ENCODE measurements at places on chromosomes 3 and 15. TPM values are rescaled to one million over a fixed set of nuclear protein-coding genes. Genes with fewer than 3 reads are reported as not detected.

- no peak for DNase-seq
These were observed 243.3 kb downstream of the ZNF621 start for GRCh38 chr3:40768046-40768445.

GRCh38 chr3:196216681-196217211, 412 bp downstream of the SLC51A start:
- peak; percentile 69 for DNase-seq

- DNase-seq: no peak
These were observed 531 bp upstream of the BLOC1S6 start for GRCh38 chr15:45586601-45587094.

DNA sequence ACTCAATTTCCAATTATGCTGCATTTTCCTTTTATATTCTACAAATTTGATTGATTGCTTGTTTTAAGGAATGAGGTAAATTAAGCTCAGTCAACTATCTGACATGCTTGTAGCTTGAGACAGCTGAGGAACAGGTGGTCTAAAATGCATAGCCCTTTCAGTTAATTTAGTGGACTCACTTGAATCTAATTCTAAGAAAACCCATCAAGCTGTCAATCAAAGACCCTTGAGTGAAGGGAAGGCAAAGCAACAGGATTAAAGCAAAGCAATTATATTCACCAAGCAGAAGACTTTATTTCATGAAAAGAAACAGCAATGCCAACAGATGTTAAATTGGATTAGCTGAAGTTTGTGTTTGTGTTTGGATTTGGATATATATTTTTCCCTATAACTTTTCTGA, 228.5 kb downstream of the ARPP21 start:
- no peak for DNase-seq

- no peak for DNase-seq
These were observed 22.8 kb downstream of the EFCC1 start for GRCh38 chr3:129023909-129024308.

- DNase-seq: no peak
These were observed at the start of gene CHST13 for GRCh38 chr3:126523745-126524428. CHST13 (plus strand) TSS chr3:126524155; CDS start chr3:126524333, 178 bp downstream.

- DNase-seq: no peak
These were observed at the start of gene CRYGS for GRCh38 chr3:186544281-186544680. CRYGS (minus strand) TSS chr3:186544380; CDS start chr3:186544326, 54 bp downstream.

- DNase-seq: no peak
These were observed at the start of gene MAN2A2 for GRCh38 chr15:90902840-90903732. MAN2A2 (plus strand) TSS chr15:90903302; CDS start chr15:90904208, 906 bp downstream.

DNA sequence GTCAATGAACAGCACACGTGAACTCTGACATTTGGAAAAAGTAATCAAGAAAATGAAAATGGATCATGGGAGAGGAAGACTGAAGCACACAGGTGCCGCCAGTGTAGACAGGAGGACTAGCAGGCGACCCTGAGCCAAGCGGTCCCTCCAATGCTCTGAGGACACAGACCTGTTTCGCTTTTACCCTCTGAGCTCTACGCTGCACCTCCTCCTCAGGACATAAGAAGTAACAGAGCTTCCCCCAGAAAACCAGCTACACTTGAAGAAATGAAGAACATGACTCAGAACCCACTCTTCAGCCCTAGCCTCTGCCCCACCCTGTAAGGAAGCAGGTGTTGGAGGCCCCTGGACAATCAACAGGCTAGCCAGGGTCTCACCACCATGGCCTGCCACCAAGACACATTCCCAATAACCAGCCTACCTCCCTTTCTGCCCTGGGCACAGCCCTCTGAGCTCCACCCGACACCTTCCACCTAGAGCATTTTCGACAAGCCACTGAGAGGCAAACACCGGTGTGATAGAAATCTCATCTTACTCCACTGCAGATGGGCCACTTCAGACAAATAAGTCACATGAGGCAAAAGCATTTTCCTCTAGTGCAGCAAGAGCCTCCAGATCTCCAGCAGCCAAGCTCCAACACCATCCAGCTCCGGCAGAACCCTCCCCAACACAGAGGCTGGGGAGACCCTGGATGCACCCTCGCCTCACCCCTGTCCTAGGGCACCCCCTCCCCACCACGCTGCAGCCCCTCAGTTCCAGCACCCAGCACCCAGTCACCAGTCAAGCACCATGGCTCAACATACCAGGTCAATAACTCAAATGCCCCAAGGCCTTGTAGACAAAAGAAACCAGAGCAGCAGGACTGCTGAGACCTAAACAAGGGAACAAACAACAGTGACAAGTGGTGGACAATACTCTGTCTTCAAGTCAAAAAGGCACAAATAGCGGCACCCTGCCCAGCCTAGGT, 11.4 kb downstream of the FAM174B start:
- DNase-seq: no peak

- no peak for DNase-seq
These were observed 390.4 kb downstream of the ZIC1 start for GRCh38 chr3:147799601-147800000.

DNA sequence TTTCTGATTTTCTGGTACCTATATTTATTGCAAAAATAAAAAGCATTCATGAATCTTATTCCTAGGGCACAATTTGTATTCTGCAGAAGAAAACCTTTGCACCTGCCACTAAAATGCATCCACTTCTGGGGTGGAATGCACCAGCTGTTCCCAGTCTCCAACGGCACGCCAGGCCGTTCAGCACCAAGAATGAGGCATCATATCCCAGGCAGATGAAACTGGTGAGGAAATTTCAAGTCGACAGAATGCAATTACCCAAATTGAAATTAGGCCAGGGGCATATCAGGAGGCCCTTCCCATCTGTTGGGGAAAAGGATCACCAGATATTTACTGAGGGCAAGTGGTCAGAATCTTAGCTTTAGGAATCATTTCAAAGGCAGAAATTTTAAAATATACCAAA, 13.6 kb upstream of the RBMS3 start:
- DNase-seq: no peak

- DNase-seq: no peak
These were observed 359.8 kb downstream of the ULK4 start for GRCh38 chr3:41602121-41602520.

- no peak for DNase-seq
These were observed 45.3 kb upstream of the PLCL2 start for GRCh38 chr3:16839271-16840100.

DNA sequence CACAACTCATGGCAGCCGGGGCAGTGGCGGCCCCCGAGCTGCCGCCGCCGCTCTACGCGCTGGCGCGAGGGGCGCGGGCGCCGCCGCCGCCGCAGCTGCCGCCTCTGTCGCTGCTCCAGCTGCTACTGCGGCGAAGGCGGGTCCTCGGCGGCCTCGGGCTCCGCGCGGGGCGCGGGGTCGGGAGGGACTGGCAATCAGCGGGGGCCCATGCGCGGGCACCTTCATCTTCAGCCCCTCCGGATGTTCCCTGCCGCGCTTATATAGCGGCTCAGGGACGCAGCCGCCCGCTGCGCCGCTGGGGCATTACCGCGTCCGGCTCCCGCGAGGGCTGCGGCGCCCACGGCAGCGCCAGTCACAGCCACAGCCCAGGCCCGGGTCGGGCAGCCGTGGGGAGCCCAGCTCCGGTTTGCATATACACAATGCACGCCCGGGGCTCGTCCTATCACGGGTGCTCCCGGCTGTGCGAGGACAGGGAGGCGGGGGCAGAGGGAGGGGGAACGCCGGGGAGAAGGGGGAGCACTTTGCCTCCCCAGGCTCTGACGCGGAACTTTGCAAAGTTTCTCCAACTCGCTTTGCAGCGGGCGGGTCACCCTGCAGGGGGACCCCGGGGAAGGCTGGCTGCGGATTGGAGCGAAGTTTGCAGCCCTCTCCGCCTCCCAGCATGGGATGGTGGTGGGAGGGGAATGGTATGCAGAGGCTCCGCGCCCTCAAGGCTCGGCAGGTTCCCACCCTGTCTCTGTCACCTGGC, at the start of gene VGLL3:
TSS of gene VGLL3 (minus strand) at position 416 of the 748 bp plus-strand sequence. CDS start at position 10, 406 bp downstream.
- DNase-seq: peak; percentile 88

DNA sequence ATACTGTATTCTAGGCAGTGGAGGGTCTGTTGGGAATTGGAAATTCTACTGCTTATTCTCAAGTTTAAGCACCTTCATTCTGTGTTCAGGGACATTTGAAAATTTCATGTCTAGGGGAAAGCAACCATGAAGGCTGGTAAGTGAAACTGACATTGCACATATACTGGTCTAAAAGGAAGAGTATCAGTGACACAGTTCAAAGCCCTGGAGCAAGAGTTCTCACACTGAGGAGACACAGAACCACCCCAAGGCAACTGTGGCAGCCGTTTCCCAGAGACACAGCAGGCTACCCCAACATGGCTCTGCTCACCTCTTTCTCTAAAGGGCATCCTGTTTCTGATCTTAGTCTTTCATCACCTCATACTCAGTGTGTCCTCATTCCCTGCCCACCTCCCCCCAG, 67.5 kb downstream of the KCNMB2 start:
- no peak for DNase-seq

DNA sequence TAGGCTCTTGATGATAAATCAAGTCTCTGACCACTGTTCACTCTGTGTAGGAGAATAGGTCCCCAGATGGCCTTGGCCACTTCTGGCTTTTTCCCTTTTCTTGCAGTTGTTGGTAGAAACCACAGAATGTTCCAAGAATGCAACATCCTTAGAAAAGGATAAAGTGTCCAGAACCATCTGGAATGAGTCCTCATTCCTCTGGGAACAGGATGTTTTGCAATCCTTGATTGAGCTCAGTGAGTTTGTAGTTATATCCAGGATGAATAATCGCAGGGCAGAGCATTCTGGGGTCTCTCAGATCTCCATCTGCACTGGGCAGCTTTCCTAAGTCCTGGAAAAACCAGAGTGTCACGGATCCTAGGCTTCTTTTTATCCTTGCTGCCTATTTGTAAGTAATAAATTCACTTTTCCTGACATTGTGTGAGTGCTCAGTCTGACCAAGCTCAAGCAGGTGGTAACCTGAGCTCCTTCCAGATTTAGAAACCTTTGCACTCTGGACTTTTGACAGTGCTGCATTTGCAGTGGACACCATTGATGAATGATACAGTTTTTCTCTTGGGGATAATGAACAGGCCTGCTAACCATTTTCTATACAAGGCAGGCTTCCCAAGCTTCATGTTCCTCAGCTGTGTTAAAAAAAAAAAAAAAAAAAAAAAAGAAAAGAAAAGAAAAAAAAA, 1028.6 kb downstream of the OTOL1 start:
- no peak for DNase-seq

DNA sequence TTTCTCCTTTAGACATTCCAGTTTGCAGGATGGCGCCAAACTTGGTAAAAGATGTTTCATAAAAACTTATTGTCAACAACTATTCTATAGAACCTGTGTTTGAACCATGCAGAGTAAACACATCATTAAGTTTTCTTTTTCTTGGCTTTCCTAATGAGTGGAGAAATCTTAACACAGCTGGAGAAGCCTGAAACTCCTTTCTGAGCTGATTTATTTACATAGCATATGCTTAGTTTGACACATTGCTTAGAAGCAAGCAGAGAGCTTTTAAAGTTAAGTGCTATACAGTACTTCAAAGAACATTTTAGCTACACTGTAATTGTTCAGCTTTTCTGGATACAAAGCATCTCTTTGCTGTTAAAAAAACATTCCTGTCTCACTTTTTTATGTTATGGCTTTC, 61.0 kb upstream of the PAQR5 start:
- no peak for DNase-seq

DNA sequence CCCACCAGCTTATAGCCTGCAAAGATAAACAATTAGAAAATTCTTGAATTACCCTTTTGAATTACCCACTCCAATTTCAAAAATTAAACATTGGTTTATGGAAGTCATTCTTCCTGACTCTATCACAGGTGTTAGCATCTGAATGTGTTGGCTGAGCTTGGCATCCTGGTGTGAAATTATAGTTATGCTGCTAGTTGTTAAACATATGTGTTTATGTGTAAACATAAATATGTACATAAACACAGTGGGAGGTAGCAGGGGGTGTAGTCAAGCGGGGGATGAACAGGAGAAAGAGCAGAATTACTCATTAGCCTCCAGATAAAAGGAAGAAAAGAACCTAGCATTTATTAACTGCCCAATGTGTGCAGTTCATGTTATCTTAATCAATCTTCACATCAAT, 530.2 kb downstream of the MCTP2 start:
- no peak for DNase-seq

GRCh38 chr15:78111788-78112187, 19.4 kb downstream of the SH2D7 start:
- DNase-seq: no peak

DNA sequence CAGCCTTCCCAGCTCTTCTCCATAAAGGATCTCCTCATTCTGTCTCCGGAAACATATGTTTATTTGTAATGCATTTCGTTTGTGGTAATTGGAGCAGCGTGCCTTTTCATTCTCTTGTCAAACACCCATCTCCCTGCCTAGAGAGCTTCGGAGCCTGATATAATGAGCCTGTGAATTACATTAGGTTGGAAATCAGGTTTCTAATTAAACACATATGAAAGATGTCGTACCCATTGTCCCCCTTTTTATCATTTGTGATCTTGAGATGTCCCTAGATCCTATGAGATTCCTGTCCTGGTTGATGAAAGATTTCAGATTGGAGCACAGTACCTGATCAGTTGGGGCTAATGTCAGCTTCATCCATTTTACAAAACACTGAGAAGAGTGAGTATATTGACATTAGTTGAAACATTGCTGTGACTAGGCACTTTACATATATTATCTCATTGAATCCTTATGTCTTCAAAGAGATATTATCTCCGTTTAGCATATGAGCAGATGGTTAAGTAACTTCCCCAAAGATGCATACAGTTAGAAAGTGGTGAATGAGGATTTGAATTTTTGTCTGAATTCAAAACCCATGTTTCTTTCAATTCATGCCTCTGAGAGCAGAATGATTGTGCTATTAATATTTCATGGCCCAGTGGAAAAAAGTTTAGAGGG, 23.1 kb downstream of the SYN2 start:
- no peak for DNase-seq

DNA sequence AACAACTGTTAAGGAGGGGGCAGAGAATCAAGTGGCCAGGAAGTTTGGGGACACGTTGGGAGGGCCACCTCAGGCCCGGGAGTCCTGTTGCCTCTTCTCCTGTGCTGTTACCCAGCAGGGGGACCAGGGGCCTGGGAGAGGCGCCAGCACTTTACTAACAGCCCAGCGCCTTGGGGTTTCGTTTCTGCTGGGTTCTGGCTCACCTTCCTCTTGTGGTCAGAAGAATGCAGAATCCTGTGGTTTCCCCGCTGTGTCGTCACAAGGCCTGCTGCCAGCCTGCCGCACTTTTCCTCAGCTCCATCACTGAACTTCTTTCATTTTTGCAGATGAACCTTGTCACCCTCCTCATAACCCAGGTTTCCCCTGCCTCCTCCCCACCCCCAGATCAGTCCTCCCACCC, 67.7 kb downstream of the SLC30A4 start:
- DNase-seq: no peak

The C2CD4A gene
- not detected for total RNA-seq

The PEX11A gene
- 2.9 TPM for total RNA-seq

The PLSCR2 gene
- not detected for total RNA-seq

The PHLDB2 gene
- 22.6 TPM for total RNA-seq

The EDC3 gene
- total RNA-seq: 49.1 TPM

The PAK6 gene
- 9.4 TPM for total RNA-seq

The ARGFX gene
- total RNA-seq: not detected

The CPEB1 gene
- 4.0 TPM for total RNA-seq

The EBLN2 gene
- 3.8 TPM for total RNA-seq

The PP2D1 gene
- not detected for total RNA-seq

The CFAP91 gene
- 5.4 TPM for total RNA-seq

The ACAA1 gene
- 34.8 TPM for total RNA-seq

The SCG5 gene
- 16.9 TPM for total RNA-seq

The FSD2 gene
- not detected for total RNA-seq

All from H1 (cell line).